Nucleus accumbens (tissue), 56 donors: ENCODE measurements at places on chromosomes 1 and 21.

GRCh38 chr1:232922485-232922884, 27.9 kb upstream of the NTPCR start:
- DNase-seq: no peak

DNA sequence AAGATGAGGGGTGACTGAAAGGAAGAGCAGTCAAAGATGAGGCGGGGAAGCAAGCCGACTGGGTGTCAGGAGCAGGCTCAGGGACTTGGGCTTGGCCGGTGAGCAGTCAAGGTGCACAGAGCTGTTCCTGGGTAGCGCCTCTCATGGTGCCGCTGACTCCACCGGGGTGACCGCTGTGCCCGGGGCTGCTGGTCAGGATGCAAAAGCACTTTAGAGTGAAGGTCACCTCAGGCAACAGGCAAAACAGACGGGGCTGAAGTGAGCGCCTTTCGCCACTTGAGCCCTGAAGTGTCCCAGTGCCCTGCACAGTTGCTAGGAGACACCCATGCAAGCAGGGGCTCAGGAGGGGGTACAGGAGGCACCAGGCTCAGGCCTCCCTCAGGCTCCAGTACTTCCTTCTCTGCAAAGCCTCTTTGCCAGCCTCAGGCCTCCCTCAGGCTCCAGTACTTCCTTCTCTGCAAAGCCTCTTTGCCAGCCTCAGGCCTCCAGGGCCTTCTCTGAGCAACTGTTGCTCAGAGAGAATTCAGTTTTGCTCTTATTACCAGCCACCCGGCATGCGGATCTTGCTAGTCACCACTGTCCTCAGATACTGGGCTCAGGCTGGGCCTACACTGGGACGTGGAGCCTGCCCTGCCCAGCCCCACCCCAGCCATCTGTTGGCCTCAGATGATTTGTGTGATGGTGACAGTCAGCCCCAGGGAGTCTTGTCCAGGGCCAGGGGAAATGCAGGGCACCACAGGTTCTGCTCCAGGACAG, 99.7 kb upstream of the IRF2BP2 start:
- DNase-seq: no peak

DNA sequence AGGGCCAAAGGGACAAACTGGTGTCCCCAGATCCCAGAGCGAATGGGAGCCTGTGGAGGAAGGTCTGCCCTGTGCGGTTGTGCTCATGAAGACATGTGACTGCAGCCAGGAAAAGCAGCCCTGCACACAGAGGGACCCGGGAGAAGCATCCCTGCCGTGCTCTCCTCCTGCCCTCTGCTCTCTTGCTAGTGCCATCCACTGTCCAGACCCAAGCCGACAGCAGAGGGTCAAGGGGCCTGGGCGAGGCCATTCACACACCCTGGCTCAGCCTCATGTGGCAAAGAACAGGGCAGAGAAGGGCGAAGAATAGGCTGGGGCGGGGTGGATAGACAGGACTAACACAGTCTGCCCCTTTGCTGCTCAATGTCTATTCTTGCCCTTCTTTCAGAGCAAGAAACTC, 17.4 kb downstream of the DMRTB1 start:
- no peak for DNase-seq

DNA sequence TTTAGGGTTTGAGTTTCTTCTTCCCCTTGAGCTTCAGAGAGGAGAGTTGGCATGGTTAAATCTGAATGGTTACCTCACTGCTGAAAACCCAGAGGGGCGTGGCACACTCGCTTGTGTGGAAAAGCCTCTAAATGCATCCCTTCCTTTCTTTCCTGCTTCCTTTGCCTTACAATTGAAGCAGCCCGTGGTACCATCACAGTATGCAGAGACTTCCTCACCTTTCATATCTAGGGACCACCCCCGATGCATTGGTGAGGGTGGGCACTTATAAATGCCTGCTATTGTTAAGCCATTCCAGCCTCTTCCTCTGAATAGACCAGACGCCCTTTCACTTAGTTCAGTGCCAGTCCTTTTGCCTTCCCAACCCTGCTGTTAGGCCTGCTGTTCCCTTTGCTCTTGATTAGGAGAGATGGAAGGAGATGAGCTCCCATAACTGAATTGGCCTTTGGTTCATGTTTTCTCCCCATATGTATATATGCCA, 21.9 kb upstream of the LAX1 start:
- no peak for DNase-seq

DNA sequence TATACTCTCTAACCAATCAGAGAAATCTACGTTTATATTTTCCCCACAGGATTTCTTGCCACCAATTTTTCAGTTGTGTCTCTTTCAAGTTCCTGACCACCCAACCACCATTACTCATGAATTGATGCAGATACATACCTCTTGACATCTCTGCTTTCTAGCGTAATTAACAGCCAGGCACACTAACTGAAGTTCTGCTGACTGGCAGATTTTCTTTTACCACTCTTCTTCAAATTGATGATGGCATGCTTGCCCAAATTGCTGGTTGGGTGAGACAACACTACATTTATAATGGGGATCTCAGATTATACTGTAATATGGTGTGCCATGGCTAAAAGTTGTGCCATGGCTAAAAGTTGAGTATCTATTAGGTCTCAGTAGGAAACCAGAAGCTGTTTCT, 566.7 kb downstream of the ADGRL2 start:
- DNase-seq: no peak

GRCh38 chr1:71053758-71054157, 6.1 kb upstream of the PTGER3 start:
- no peak for DNase-seq

- no peak for DNase-seq
Observed at GRCh38 chr1:88787023-88787903, 103.2 kb downstream of the PKN2 start.

DNA sequence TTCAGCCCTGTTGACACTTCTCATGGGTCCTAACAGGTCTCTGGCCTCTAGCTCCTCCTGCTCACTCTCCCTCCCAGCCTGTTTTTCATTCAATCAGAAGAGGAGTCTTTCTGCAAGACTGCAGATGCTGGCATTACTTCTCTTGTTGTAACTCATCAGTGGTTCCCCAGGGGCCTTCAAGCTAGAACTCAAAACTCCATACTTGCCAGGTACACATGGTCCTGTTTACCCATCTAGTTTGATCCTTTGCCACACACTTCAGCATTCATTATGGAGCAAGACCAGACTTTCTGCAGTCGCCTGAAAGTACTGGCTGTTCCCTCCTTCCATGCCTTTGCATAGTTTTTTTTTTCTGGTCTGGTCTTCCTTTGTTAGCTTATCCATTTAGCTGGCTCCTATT, 47.9 kb downstream of the SERBP1 start:
- no peak for DNase-seq

GRCh38 chr21:16900685-16901084, 612.2 kb upstream of the CXADR start:
- DNase-seq: no peak

- DNase-seq: no peak
Observed at GRCh38 chr1:13597166-13597565, 13.5 kb downstream of the PDPN start.

- DNase-seq: no peak
Observed at GRCh38 chr1:30762152-30762929, 4.8 kb upstream of the LAPTM5 start.

- no peak for DNase-seq
Observed at GRCh38 chr1:201384406-201384782, 6.9 kb upstream of the TNNT2 start.

DNA sequence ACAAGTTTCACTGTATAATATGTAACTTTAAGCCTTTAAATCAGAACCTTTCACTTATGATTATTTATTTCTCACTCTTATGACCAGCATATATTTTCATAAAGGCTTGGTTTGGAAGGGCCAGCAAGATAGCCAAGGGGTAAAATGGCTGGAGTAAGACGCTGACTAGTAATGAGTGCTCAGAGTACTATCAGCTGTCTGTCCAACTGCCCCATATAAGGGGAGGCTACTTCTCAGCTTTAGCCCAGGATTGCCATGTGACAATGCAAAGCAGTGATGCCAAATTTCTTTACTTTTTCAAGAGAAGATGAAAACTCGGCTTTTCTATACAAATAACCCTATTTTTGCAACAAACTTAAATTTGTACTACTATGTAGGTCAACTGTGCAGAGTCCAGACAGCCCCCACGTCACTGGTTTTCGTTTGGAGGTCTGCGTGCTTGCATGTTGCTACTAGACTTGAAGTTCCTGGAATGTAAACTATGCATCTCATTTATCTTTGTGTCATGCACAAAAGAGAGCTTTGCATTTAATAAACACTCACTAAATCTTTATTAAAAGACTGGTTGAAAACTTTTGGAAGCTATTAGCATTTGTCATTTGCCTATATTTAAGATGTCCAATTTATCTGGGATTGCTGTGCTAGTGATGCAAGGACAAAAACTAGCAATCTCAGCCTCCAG, 110.4 kb downstream of the TNFSF18 start:
- DNase-seq: no peak

- no peak for DNase-seq
Observed at GRCh38 chr1:30188329-30188728, 535.1 kb downstream of the MATN1 start.

- DNase-seq: no peak
Observed at GRCh38 chr1:88079036-88079435, 605.0 kb upstream of the PKN2 start.

DNA sequence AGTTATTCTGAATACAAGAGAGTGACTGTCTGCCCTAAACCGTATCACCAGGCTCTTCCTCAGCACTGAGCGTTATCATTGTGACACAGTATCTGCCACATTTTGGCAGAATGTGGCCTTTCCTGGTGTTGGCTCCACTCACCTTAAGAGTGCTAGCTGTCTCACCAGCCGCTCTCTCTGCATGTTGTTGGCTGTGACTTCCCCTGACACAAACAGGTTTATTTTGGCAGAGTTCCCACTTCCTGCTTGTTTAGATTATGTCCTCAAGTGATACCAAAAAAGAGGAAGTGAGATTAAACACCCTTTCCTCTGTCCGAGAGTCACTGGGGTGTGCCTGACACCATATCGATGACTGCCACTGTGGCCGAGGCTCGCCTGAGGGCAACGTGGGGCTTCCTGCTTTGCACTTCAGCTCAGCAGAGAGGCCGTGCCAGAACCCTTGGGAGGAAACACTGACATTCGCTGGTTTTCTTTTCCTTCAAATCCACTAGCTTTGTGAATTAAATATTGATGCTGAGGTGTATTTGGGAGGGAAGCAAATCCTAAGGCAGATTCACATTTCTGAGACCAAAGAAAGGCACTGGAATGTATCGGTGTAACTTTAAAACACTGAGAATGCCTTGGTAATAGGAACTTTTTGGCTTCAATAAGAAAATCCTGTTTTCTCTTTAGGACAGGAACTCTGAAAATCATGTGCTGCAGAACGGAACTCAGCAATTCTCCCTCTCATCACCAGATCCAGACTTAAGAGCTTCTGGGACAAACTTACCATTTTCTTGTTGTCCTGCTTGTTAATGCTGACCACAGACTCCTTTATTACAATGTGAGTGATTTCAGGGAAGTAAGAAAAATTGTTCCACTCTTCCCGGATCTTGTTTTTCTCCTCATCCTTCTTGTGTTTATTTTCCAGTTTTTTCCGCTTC, 102.1 kb downstream of the JAK1 start:
- no peak for DNase-seq

DNA sequence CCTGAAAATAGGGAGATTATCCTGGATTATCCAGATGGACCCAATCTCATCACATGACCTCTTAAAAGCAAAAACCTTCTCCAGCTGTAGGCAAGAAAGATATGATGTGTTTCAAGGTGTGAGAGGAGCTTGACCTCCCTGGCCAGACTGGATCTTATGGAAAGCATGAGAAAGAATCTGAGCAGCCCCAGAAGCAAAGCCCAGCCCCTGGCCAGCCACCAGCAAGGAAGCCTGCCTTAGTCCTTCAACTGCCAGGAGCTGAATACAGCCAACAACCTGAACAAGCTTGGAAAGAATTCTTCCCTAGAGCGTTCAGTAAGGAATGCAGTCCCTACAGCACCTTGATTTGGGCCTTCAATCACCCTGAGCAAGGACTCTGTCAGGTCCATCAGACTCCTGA, 375.0 kb upstream of the CHRM3 start:
- DNase-seq: no peak

- DNase-seq: no peak
Observed at GRCh38 chr1:243420946-243421685, 165.3 kb downstream of the SDCCAG8 start.

- no peak for DNase-seq
Observed at GRCh38 chr1:34060901-34061415, 104.1 kb downstream of the CSMD2 start.

DNA sequence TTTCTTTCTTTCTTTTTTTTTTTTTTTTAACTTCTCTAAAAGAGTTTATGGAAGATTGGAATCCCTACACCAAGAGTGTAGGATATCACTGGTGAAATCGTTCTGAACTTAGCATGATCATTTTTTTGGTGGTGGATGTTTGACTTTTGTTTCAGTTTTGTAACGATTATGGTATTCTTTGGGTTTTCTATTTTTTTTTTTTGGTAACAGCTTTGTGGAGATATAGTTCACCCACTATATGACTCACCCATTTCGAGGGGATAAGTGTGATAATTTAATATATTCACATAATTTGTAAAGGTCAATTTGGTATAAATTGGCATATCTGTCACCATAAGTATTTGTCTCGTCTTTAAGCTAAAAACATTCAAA, 29.2 kb downstream of the AGPAT3 start:
- DNase-seq: no peak

GRCh38 chr1:178959543-178960460, 65.9 kb upstream of the FAM20B start:
- no peak for DNase-seq

DNA sequence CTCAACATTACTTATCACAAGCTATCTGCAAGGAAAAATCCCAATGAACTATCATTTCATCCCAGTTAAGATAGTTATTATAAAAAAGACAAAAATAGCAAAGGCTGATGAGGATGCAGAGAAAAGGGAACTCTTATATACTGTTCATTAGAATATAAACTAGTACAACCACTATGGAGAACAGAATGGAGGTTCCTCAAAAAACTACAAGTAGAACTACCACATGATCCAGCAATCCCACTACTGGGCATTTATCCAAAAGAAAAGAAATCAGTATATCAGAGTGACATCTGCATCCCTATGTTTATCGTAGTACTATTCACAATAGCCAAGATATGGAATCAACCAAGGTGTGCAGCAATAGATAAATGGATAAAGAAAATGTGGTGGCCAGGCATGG, 4.9 kb upstream of the C1orf185 start:
- no peak for DNase-seq

DNA sequence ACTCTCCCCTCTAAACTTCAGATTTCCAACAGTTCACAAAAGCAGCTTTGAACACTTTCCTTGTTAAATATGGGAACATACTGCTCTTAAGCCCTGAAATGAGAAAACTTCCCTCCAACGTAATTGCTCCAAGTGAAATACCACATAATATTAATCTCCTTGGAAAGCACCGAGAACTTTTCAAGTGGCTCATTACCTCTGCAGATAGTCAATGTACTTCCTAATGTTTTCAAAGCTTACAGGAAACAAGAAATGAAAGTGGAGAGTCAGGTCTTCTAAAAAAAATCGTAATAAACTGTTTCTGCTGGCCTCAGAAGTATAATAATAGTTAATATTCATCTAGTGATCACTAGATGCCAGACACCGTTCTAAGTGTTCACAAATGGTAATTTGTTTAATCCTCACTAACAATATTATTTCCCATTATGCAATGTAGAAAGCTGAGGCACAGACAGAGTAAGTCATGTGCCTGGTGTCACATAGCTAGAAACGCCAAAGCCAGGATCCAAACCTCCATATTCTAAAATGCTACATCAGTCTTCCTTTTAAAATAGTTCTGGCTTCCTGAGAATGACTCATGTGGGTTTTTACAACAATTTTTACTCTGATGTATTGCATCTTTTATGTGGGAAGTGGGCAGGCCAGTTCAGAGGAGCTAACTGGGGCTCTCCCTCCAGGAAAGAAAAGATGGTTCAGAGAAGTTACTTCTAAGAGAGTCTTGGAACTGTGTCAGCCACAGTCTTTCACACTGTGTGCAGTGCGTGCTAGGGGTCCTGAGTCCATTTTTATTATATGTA, 177.2 kb downstream of the PLPPR4 start:
- no peak for DNase-seq
